Uterus (tissue), 4 donors: ENCODE measurements at places on chromosomes 6 and 20. TPM values are rescaled to one million over a fixed set of nuclear protein-coding genes. Genes with fewer than 3 reads are reported as not detected.

The NRN1 gene
- total RNA-seq: 1.3 TPM

The CTCFL gene
- not detected for total RNA-seq

The DUSP15 gene
- total RNA-seq: not detected

The FAM135A gene
- total RNA-seq: 25.1 TPM

The SIRPD gene
- total RNA-seq: not detected

The SLC17A2 gene
- total RNA-seq: not detected

The FHL5 gene
- total RNA-seq: 39.7 TPM

The SLC22A3 gene
- total RNA-seq: 39.2 TPM

The PKHD1 gene
- total RNA-seq: 0.83 TPM

The CENPW gene
- total RNA-seq: 12.2 TPM

The ELOVL4 gene
- total RNA-seq: 4.1 TPM

DNA sequence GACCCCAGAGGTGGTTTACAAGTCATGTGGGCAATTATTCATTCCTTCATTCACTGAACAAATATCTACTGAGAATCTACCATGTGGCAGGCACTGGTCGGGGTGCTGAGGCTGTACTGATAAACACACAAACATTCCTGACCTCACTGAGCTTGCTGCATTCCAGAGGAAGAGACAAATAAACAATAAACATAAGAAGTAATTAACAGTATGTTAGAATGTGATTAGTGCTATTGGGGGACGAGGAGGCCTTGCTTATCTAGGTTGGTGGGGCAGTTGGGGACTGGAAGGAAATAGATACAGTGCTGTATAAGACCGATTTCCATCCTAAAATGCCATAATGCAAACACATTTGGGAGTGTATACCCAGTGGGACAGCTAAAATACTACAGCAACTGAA lies 44.1 kb downstream of the MAK start:
- H3K4me3 ChIP-seq: no peak overlapping the region
- no peaks in the 10 kb centered on the region for H3K36me3 ChIP-seq
- H3K27me3 ChIP-seq: no peaks in the 10 kb centered on the region

DNA sequence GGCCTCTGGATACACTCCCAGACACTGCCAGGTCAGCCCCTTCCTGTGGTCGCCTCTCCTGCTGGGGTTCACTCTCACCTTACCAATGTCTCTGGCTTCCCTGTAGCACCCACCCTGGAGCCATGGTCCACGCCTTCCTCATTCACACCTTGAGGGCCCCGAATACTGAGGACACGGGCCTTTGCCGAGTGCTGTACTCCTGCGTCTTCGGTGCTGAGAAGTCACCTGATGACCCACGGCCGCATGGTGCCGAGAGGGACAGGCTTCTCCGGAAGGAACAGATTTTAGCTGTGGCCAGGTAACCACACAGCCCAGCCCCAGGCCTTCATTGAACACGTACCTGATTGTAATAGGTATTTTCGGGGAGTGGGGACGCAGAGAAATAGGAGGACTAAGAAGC lies 1.6 kb downstream of the AP5S1 start:
- no peaks in the 10 kb centered on the region for H3K36me3 ChIP-seq
- peak overlapping the region; percentile 98 for H3K27ac ChIP-seq

DNA sequence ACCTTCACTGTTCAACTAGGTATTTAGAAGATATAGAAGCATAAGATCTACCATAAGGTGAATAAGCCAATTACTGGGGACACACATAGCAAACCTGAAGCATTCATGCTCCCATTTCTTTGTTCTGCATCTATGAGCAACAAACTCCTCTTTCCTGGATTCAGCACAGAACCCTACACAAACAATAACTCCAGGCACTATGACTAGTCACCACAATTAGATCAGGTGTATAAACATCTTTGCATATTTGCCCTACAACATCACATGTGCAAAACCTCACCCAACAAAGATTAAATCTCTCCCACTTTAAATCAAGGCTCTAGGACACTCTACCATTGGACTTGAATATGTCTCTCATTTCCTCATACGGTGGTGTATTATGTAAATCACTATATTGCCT lies 652.3 kb downstream of the EPHA7 start:
- H3K27ac ChIP-seq: no peak overlapping the region
- no peaks in the 10 kb centered on the region for H3K36me3 ChIP-seq
- no peak for DNase-seq
- H3K4me3 ChIP-seq: no peak overlapping the region

DNA sequence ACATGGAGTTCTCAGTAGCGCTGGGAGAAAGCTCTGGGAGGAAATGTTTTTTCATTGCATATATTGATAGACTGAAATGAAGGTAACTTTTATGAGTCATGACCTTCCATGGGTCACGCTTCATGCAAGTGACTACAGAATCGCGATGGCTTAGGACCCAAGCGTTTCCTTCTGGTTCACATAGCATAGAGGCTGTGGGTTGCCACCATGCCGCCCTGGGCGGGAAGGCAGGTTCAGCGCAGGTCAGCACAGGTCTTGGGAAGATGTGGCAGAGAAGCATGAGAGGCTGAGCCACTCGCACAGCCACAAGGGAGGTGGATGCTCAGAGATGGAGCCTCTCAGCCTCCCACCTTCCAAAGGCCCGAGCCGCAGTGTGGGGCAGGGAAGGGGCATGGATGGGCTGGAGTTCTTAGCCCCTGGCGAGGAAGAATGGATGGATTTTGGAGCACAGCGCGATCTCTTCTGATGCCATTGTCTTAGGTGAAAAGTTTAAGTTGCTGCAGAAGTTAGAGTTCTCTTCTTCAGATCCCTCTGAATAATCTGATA lies 219.5 kb downstream of the SMOC2 start:
- DNase-seq: no peak
- H3K4me3 ChIP-seq: no peak overlapping the region
- H3K36me3 ChIP-seq: no peaks in the 10 kb centered on the region
- H3K27ac ChIP-seq: no peak overlapping the region

DNA sequence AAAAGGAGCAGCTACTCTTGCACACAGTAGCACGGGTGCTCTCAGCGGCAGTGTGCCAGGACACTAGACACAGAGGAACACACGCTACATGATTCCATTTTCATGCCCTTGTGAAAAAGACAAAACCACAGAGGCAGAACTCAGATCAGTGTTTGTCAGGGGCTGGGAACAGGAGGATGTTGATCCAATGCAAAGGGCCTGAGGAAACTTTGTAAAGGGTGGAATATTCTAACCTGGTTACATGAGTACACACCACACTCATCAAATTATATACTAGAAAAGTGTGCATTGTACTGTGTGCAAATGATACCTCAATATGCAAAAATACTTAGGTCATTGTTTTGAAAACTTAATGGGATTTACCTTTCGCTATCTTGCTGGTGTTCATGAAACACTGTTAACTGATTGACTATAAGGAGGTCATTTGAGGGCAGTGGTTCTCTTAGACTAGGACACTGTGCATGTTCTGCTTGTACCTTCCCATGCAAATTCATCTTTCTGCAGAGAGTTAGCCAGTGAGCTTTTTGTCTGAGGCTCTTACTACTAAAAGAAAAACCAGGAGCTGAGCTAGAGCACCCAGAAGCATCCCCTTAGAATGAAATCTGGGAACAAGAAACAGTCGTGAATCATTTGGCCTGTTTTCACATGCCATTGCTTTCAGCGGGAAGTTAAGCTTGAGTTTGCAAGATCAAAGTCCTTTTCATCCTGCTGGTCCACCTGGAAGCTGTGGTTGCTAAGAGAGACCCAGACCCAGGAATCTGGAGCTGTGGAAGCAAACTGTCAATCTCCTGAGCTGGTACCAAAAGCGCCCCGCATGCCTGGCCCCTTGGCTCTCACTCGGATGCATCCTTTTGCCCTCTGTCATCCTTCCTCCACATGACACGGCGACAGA lies 204.8 kb downstream of the TTLL2 start:
- H3K27ac ChIP-seq: no peak overlapping the region
- no peak overlapping the region for H3K4me3 ChIP-seq
- H3K27me3 ChIP-seq: no peaks in the 10 kb centered on the region
- no peaks in the 10 kb centered on the region for H3K4me1 ChIP-seq
- no peak for DNase-seq
- no peaks in the 10 kb centered on the region for H3K36me3 ChIP-seq

- H3K27ac ChIP-seq: no peak overlapping the region
- no peak overlapping the region for H3K4me3 ChIP-seq
- no peak for DNase-seq
- no peaks in the 10 kb centered on the region for H3K27me3 ChIP-seq
- H3K36me3 ChIP-seq: no peaks in the 10 kb centered on the region
- H3K4me1 ChIP-seq: no peaks in the 10 kb centered on the region
Observed at GRCh38 chr6:110547266-110547964, 71.0 kb upstream of the SLC22A16 start.

GRCh38 chr6:26379292-26379691 lies 3.6 kb upstream of the BTN2A2 start:
- no peak overlapping the region for H3K27ac ChIP-seq
- peaks cover 6% of the 10 kb centered on the region for H3K4me1 ChIP-seq
- H3K36me3 ChIP-seq: no peaks in the 10 kb centered on the region
- no peaks in the 10 kb centered on the region for H3K27me3 ChIP-seq
- H3K4me3 ChIP-seq: no peak overlapping the region
- DNase-seq: no peak

- H3K36me3 ChIP-seq: no peaks in the 10 kb centered on the region
- peaks cover under 1% of the 10 kb centered on the region for H3K4me1 ChIP-seq
- no peaks in the 10 kb centered on the region for H3K27me3 ChIP-seq
- H3K27ac ChIP-seq: no peak overlapping the region
- no peak for DNase-seq
Observed at GRCh38 chr6:37072526-37072925, 67.1 kb downstream of the FGD2 start.
